Heart right ventricle (tissue), 16 donors: ENCODE measurements at places on chromosomes 5 and 9. TPM values are rescaled to one million over a fixed set of nuclear protein-coding genes. Genes with fewer than 3 reads are reported as not detected.

GRCh38 chr9:87109231-87109631, 161.9 kb upstream of the GAS1 start:
- H3K27ac ChIP-seq, result peak overlapping the region; percentile 6
- no peak overlapping the region for H3K4me3 ChIP-seq
- H3K4me1 ChIP-seq, result no peaks in the 10 kb centered on the region
- no peak for DNase-seq

Gene ZNF354C
- 4.8 TPM for total RNA-seq

Gene CDO1
- total RNA-seq, result 4.8 TPM

Gene PALM2AKAP2
- 111 TPM for total RNA-seq

DNA sequence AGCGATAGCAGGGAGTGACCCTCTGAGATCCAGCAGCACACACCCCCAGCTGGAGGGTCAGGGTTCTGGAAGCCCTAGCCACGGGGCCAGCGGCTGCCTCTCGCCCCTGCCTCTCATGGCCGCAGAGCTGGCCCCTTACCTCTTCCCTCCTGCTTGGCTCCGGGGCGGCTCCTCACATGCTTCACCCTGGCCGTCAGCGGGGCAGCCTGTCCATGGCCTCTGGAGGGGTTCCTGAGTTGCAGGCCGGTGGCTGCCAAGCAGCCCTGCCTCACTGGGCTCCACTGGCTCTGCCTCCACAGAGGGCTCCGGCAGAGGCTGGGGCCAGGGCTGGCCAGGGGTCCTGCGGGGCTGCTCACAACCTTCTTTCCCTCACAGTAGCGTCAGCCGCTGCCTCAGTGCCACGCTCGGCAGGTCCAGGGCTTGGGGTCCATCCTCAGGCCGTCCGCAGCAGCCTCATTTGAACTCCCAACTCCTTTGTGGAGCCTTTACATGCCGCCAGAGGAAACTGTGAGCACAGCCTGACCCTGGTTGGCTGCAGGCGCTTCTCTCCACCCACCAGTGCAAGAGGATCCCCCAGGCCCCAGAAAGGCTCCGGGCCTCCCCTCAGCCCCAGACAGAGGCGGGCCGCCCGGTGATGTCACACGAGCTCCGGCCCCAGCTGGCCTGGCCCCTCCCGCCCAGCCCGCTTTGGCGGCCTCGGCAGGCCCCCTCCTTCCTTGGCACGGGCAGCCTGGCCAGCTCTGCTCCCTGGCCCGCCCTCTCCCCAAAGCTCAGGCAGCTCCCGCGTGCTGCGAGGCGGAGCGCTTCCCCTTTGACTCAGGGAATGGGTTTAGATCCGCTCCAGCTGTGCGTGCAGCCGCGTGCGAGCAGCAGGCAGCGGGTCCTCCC, at the start of gene ANGPTL2:
ANGPTL2 (minus strand) TSS at position 460 of the 888 bp plus-strand sequence. CDS start 13,904 bp downstream, outside the sequence.
- H3K27me3 ChIP-seq, result no peaks in the 10 kb centered on the region
- DNase-seq, result peak; percentile 93
- no peaks in the 10 kb centered on the region for H3K36me3 ChIP-seq
- H3K4me3 ChIP-seq, result peak within 1 kb of the TSS; percentile 77

DNA sequence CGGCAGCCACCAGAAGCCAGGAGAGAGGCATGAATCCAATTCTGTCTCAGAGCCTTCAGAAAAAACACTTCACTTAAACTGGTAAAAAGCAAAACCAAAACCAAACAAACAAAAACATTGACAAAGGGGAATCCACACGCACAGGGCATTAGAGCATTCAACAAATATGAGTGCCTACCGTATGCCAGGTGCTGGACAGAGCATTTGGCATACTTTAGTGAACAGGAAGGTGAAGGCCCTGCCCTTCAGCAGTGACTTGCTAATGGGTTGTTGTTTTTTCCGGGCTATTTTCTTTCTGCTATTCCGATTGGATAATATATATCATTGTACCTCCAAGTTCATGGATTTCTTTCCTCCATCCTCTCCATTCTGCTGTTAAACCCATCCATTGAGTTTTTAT, 71.7 kb upstream of the RUFY1 start:
- no peaks in the 10 kb centered on the region for H3K27me3 ChIP-seq
- no peak overlapping the region for H3K4me3 ChIP-seq
- DNase-seq, result no peak
- no peak overlapping the region for H3K27ac ChIP-seq
- H3K4me1 ChIP-seq, result no peaks in the 10 kb centered on the region

Gene WDR38
- total RNA-seq, result not detected
